Right lung (tissue), 10 donors: ENCODE measurements at places on chromosomes 2 and 18. TPM values are rescaled to one million over a fixed set of nuclear protein-coding genes. Genes with fewer than 3 reads are reported as not detected.

DNA sequence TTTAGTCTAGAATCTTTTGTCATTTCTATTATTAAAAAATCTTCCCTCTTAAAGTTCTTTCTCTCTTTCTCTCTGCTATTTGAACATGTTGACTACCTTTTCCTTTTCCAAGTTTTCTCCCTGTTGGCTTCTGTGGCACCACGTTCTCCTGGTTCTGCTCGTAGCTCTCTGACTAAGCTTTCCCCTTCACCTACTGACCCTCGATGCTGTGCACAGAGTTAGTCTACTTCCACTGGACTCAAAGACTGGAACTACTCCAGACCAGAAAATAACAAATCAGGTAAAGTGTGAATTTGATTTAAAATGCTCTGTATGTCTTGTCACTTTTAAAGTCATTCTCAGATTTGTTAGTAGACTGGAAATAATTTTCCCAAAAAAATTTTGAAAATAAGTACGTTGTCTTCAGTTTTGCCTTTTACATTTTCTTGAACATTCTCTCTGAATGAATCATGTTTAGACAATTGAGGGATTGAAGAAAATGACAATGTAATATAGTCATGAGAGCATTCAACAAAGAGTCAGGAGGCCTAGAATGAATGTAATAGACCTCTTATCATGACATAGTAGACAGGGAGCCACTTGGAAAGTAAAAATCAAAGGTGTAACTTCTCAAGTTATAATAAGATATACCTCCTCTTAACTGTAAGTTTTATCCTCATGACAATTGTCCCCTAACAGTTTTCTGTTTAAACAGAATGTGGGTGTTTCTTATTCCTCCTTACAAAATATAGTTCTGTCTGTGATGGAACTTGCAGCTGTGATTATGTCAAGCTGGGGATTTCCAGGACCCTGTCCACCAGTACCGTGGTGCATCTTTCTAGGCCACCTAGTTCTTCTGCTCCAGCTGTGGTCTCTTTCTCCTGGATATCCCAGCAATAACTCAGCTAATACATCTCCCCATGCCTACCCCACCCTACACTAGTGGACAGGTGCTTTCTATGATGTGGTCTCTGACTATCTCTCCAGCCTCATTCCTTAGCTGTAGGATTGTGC lies 25.5 kb downstream of the ITPRID2 start:
- DNase-seq: no peak

DNA sequence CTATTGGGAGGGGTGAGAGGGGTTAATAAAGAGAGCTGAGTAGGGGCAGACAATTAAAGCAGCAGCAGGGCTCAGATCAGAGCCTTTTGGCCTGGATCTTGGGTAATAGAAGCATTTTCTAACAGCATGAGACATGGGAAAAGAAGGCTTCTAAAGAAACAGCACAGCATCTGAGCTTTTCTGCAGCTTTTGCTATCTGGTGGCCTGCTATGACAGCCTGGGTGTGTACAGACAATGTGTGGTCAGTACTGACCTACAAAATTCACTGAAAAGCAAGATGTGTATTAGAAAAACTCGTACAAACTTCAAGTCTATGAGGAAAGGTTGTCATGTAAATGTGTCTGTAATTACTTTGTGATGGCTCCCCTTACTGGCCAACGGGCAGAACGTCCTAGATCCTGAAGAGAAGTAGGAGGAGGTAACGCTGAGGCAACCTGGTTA lies 95.6 kb downstream of the GALNT3 start:
- peak; percentile 39 for DNase-seq

DNA sequence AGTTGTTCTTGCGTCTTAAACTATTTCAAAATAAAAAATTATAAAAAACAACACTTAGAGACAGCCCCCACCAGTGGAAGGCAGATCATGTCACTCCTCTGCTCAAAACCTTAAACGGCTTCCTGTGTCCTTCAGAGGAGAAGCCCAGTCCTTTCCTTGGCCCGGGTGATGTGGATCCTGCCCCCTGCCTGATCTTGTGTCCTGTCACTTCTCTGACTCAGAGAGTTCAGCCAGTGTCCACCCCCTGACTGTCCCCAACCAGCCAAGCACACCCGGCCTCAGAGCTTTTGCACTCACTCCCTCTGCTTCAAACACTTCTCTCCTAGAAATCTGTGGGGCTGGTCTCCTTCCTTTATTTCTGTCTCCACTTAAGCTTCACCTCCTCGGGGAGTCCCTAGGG lies 35.4 kb downstream of the TOGARAM2 start:
- DNase-seq: no peak

GRCh38 chr2:97645112-97645694 lies 659 bp upstream of the COX5B start:
- DNase-seq: no peak

DNA sequence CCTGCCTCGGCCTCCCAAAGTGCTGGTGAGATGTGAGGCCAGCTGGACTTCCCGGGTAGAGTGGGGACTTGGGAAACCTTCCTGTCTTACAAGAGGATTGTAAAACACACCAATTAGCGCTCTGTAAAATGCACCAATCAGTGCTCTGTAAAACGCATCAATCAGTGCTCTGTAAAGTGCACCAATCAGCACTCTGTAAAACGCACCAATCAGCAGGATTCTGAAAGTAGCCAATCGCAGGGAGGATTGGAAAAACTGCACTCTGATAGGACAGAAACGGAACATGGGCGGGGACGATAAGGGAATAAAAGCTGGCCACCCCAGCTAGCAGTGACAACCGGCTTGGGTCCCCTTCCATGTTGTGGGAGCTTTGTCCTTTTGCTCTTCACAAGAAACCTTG lies 19.0 kb downstream of the RNF125 start:
- DNase-seq: no peak

DNA sequence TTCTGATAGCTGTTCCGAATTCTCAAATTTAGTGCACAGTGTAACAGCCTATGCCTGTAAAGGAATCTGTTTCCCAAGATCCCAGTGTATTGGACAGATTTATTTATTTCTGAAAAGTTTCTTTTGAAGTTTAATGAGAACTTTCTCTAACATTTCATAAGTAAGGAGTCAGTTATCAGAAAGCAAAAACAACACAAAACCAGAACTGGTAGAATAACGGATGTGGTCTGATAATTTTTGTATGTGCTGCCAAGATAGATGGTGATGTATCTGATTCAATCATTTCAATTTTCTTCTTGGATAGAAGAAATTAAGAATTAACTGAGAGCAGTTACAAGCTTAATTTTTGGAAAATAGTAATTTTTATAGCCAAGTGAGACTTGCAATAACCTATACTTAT lies 374.3 kb downstream of the SOCS6 start:
- no peak for DNase-seq

- peak; percentile 88 for DNase-seq
These were observed 3.1 kb downstream of the BCL11A start for GRCh38 chr2:60550178-60550983.

- DNase-seq: no peak
These were observed 136.6 kb downstream of the AGPS start for GRCh38 chr2:177529166-177529565.

DNA sequence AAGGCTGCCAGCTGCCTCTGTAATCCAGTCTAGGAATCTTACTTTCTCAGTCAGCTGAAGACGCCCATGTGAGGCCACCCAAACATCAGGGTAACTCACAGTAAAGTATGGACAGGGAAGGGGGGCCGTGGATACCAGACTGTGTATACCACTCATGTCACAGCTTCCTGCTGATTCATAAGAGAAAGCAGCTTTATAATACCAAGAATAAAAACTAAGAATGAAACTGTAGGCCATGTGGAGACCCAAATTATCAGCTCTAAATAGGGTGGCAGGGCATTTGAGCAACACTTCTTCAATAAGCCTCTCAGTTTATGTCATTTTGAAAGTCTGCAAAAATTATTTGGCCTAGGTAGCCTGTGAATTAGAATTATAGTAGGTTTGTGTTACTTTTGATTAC lies 115.0 kb upstream of the CDCA7 start:
- no peak for DNase-seq

- no peak for DNase-seq
These were observed 36.8 kb downstream of the TCF4 start for GRCh38 chr18:55551227-55551626.

GRCh38 chr2:55595536-55595935 lies 21.9 kb downstream of the PPP4R3B start:
- DNase-seq: no peak

- DNase-seq: peak; percentile 51
These were observed 7.0 kb upstream of the EPG5 start for GRCh38 chr18:45974088-45974536.

DNA sequence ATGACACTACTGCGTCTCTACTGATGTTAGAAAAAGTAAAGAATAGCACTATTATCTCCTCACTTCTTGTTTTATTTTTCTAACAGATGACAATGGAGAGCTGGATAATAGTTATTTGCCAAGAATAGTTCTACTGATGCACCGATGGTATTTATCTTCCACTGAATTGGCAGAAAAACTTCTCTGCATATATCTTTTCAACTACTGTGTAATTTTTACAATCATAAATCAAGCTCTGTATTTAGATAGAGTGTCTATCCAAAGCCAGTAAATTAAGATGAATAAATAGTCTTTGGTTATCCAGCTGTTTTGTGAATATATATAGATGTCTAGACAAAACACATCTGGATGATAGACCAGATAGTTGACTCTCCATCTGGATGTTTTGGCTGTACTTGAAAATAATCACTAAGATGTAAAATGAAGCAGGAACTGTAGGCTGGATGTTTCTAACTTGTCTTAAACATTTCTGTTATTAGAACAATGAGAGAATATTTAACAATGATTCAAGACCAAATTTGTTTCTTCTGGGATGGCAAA lies 40.1 kb downstream of the RASGRP3 start:
- peak; percentile 15 for DNase-seq

DNA sequence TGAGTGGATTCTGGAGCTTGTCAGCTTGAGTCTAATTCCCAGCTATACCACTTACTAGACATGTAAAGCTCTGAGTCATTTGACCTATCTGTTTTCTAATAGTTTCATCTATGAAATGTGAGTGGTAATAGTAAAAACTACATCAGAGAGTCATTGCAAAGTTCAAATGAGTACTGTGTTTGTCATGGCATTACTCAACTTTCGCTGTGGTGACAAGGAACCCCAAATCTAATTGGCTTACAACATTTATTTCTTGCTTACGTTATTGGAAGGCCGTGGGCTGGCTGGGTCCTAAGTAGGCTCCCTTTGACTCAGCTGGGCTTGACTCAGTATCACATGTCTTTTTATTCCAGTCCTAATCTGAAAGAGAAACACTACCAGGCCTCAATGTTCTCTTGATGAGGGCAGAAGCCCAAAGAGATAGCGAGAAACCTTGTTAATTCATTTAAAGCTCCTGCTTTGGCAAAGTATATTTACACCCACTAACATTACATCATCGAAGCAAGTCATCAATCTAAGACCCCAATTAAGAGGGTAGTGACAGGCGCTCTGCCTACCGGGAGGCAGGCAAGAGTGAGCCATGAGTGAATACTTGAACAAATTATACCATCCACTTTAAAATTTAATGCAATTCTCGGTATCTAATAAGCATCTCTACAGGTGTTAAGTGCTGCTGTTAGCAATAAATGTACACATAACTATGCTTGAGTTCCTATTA lies 431.8 kb upstream of the SPHKAP start:
- DNase-seq: no peak

- no peak for DNase-seq
These were observed 115.1 kb upstream of the COPS8 start for GRCh38 chr2:236970656-236971010.

DNA sequence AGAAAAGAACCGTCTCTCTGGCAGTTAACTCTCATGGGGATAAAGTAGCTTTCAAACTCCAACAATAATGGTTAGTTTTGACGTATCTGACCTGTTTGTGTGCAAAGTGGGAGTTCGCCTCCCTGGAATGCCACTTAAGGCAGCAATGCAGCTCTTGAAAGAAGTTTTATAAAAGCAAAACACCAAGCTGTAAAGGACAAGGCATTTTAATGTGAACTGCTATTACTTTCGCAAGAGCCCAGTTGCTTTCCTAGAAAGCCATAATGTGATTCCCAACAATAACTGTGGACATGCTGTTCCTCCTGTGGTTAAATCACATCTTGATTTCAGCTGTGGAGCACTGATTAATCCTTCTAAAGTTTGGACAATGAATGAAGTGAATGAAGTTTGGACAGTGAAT lies 303.7 kb downstream of the PTPRM start:
- DNase-seq: peak; percentile 20

- DNase-seq: no peak
These were observed 65.3 kb downstream of the CCDC93 start for GRCh38 chr2:117948615-117949014.

- no peak for DNase-seq
These were observed 138.0 kb downstream of the EPHA4 start for GRCh38 chr2:221434142-221434541.

DNA sequence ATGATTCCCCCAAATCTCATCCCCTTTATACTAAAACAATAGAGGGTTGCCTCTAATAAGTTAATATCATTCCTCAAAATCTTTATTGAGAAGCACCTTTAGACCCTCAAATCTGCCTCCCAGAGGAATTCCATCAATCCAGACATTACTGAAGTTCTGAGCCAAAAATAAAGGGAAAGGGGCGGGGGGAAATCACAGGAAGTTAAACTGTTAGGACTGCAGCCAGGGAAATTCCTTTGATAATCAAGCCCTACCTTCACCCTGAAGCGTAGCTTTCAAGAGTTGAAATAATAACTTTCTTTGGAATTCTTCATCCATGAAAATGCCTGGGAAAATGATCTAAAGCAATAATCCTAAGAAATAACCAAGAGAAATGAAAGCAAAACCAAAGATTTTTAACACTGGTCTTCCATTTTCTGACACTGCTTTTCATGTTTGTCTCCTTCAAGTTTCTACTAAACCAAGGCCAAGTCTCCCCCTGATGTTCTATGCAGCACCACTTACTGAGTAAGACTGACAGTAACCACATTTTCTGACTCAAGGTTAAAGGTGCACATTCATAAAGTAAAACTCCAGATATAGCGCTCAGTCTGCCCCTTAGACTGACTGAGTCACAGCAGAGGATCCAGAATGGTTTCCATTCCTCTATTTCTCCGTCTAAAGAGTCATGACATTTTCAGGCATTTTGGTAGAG lies 78.2 kb downstream of the TCF4 start:
- DNase-seq: no peak

- no peak for DNase-seq
These were observed 462.8 kb downstream of the KCNJ3 start for GRCh38 chr2:155161314-155161713.

DNA sequence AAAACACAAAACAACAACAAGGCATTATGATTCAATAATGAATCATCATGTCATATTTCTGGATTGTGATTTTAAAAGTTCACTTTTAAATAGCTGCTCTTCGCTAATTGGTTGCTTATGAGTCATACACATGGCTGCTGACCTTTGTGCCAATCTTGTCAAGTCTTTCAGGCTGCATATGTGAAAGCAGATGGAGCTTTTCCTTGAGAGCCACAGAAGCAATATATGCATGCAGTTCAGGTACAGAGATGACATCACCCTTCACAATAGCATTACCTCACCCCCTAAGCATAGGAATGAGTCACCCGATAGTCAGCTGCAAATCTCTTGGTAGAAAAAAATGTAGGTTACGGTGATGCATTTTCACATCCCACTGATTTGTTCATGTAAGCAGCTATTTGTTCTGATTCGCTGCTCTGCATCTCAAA lies 27.2 kb downstream of the EIF2AK3 start:
- peak; percentile 30 for DNase-seq

PAIP2B gene
- polyA plus RNA-seq: 9.9 TPM

FZD7 gene
- polyA plus RNA-seq: 33.4 TPM

HS6ST1 gene
- 42.3 TPM for polyA plus RNA-seq

CD8B2 gene
- 0.93 TPM for polyA plus RNA-seq

OTOF gene
- polyA plus RNA-seq: 1.5 TPM
